Mammary microvascular endothelial cell (primary cell): ENCODE measurements at places on chromosomes 6 and 20. TPM values are rescaled to one million over a fixed set of nuclear protein-coding genes. Genes with fewer than 3 reads are reported as not detected.

VNN1 gene
- 0.20 and 0.69 TPM in 2 replicates for total RNA-seq

LST1 gene
- total RNA-seq = 0.20 and 0.98 TPM in 2 replicates

MEI4 gene
- not detected in 2 replicates for total RNA-seq

SLC16A10 gene
- total RNA-seq = not detected in 2 replicates
